Right kidney (tissue), 9 donors: ENCODE measurements at places on chromosomes 6 and 20.

- DNase-seq: no peak
Measured at GRCh38 chr20:47980336-47981177, 195.3 kb upstream of the SULF2 start.

DNA sequence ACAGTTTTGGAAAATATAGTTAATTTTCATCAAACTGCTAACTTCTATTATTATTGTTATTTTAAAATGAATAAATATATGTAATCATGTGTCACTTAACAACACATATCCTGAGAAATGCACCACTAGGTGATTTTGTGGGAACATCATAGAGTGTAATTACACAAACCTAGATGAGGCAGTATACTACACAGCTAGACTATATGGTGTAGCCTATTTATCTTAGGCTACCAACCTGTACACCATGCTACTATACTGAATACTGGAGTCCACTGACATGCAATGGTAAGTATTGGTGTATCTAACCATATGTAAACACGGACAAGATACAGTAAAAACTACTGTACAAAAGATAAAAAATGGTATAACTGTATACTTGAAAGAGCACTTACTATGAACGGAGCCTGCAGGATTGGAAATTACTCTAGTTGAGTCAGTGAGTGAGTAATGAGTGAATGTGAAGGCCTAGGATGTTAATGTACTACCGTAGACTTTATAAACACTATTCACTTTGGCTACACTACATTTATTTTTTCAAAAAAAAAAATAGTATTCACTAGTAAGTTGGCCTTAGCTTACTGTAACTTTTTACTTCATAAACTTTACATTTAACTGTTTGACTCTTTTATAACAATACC, 72.4 kb downstream of the ASCC3 start:
- no peak for DNase-seq

- DNase-seq: no peak
Measured at GRCh38 chr6:61200444-61200843, 1085.6 kb downstream of the KHDRBS2 start.

GRCh38 chr6:167697316-167697715, 129.4 kb upstream of the AFDN start:
- no peak for DNase-seq

DNA sequence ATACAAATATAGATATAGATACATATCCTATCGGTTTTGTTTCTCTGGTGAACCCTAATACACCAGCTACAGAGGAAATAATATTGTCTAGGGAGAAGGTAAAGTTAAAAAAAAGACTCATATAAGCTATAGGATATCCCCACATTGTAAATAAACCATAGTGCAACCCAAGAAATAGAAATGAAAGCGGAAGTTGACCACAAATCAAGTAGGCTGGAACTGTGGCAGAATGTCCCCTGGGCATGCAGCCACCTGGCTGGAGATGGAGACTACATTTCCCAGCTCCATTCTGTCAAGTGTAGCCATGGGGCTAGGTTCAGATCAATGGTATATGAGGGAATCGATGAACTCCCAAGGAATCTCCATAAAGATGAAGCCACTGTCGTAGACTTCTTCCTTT, 70.1 kb upstream of the RPS6KA2 start:
- no peak for DNase-seq

- DNase-seq: no peak
Measured at GRCh38 chr20:5630071-5630470, 120.1 kb upstream of the SHLD1 start.

- no peak for DNase-seq
Measured at GRCh38 chr6:168520233-168520632, 79.2 kb downstream of the SMOC2 start.

GRCh38 chr6:166206510-166207283, 39.0 kb upstream of the TBXT start:
- DNase-seq: no peak

DNA sequence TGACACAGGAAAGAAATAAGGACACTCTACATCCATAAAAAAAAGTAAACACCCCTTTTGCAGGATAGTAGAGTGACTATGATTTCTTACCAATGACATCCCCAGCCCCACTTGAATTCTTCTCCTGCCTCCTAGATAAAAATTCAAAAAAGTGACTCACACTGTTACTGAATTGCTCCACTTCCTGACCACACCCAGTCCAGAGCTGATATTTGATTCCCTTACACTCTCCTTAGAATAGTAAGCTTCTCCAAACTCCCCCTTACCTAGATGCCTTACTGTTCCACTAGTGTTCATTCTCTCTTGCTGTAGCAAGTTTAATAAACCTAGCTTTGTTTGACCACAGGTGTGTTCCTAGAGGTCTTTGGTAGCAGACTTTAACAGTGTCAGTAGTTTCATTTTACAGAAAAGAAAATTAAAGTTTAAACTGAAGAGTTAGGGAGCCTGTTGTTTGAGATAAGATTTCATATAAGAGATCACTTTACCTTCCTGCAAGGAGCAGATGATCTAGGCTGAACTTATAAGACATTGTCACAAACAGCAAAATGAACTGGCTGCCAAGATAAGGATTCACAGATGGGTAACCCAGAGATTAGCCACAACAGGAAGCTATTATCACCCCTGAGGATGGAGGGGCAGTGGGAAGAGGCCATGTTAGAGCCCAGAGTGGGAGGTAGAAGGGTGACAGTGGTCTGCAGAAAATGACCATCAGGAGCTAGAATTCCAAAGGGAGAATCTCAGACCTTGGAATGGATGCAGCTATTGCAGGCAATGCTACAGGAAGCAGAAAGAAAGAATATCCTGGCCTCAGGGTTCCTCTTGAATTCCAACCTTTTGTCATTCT, 28.4 kb upstream of the BTN3A2 start:
- no peak for DNase-seq

GRCh38 chr6:167567142-167568033, 242.5 kb downstream of the TTLL2 start:
- DNase-seq: no peak

DNA sequence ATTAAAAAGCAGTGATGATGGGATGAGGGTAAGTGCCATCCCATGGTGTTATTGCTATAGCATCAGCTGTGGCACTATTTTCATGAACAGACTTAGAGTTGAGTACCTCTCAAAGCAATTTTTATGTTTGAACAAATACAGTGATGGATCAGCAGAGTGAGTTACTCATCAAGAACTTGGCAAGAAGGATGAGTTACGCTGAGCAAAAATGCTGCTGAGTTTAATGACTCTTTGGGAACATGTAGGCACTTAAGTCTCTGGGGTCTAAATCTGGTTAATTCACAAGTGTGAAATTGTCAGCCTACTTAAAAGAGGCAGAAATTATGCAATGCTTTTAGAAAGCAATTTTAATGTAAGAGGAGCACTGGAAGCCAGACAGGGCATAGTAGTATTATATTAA, 78.5 kb upstream of the AHI1 start:
- DNase-seq: no peak

- DNase-seq: no peak
Measured at GRCh38 chr6:30483677-30484279, 5.5 kb upstream of the HLA-E start.

DNA sequence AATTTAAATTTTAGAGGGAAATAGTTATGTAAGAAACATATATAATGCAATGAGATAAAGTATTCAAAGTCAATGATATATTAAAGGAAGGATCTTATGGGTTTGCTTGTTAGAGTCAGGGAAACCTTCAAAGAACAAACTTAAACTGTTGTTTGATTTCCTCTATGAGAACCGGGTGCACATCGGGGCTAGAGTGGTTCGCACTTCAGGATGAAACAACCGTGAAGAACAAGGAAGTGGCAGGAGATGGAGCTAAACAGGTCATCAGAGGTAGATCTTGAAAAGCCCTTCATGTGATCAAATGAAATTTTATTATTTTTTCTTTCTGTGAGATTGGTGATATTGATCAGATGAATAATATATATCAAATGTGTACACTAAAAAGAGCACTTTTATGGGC, 951.9 kb upstream of the FLRT3 start:
- DNase-seq: no peak
